Activated CD8-positive, alpha-beta memory T cell treated with anti-CD3 and anti-CD28 coated beads for 1 hour (primary cell): ENCODE measurements at places on chromosomes 2 and 18.
A peak's percentile ranks its signal among the peaks of the same experiment; 100 is the strongest.

- no peak for DNase-seq
Measured at GRCh38 chr2:161104054-161104553, 56.1 kb upstream of the TANK start.

- no peak for DNase-seq
Measured at GRCh38 chr2:120873958-120874887, 138.6 kb downstream of the GLI2 start.

DNA sequence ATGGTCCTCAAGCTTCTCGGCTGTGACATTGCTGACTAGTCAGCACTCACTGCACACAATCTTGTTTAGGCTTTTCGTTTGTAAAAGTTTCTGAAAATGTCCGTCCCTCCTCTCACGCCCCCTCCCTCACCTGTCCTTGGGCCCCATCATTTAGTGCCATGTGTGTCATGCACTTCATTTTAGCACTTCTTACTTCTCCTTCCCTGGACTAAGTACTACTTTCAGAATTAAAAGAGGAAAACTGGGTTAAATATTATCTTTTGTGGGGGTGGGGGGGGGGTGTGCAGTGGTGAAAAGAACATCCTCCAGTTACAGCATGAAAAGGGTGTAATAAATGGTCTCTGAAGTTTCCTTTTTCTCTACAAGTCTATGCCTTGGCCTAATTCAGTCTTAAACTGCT is 182.0 kb upstream of the SP5 start:
- DNase-seq: no peak

GRCh38 chr18:23266717-23267446 is 131.6 kb downstream of the CABLES1 start:
- DNase-seq: no peak

GRCh38 chr2:63697160-63697559 is 108.4 kb downstream of the MDH1 start:
- DNase-seq: no peak

GRCh38 chr2:31980674-31981356 is 30.0 kb downstream of the MEMO1 start:
- DNase-seq: no peak

- peak; percentile 12 for DNase-seq
Measured at GRCh38 chr2:70946832-70947442, 11.2 kb downstream of the ATP6V1B1 start.
